ENCODE measurements at places on chromosomes 12 and 14.
A peak's percentile ranks its signal among the peaks of the same experiment; 100 is the strongest.

DNA sequence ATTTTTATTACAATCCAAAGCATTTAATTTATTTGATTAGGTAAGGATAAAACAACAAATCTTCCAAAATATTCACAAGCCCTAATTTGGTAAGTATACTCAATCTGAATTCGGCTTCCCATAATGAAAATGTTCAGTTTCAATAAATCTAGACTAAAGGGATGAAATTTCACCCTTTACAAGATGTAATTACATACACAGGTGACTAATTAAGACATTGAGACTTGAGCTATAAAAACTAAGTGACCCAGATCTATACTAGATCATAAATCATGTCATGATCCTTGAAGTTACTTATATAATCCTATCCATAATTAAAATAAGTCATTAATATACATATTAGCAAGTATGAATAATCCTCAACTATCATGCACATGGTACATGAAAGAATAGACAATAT, 36.6 kb downstream of the LRP6 start:
- DNase-seq = no peak

- no peak for DNase-seq
Measured at GRCh38 chr12:41992022-41992421, 152.7 kb downstream of the GXYLT1 start.

DNA sequence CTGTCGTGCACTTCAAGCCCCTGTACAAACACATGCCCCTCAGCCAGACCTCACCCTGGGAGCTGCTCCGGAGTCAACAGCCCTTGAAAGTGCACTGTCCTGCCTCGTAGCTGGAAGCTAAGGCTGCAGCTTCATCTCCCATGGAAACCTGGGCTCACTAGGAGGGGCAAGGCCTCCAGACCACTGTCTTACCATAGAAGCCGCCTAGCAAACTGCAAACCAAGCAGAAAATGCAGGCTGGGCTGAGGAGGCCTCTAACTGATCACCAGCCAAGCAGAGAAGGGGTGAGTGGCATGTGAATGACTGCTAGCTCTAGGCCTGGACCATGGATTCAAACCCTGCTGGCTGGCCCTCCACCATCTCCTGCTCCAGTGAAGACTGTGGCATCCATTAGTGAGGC, 340.2 kb downstream of the CACNA1C start:
- DNase-seq = no peak

DNA sequence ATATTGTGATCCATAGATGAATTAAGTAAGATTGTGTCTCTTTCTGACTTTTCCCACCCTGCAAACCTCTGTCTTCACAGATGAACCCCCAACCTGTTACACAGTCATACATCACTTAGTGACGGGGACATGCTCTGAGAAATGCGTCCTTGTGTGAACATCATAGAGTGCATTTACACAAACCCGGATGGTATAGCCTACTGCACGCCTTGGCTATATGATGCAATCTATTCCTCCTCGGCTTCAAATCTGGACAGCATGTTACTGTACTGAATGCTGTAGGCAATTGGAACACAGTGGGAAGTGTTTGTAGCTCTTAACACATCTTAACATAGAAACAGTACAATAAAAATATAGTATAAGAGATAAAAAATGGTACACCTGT, 7.4 kb upstream of the TESPA1 start:
- DNase-seq = no peak

GRCh38 chr12:31476437-31476836, 114.5 kb downstream of the DENND5B start:
- no peak for DNase-seq

GRCh38 chr12:112409064-112409905, at the start of gene RPL6:
Gene RPL6 (minus strand): TSS chr12:112409605. CDS start chr12:112408656, 949 bp downstream.
- peak; percentile 85 for DNase-seq

DNA sequence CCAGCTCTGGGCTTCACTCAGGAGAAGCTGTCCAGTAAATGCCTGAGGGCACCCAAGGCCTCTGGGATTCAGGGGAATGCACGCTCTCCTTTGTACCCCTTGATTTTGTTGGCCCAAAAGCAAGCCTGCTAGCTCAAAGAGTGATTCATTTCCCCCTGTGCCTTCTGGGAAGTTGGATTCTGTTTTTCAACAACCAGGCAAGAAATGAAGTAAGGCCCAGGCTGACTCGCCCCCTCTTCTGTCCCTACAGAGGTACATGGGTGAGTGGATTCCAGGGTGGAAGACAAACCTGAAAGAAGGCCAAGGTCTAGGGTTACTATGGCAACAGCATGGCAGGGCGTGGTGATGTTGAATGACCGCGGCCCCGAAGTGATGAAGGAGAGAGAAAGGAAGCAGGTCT, 9.3 kb upstream of the SERPINA5 start:
- DNase-seq = no peak

GRCh38 chr12:57196439-57196838, 20.2 kb upstream of the NXPH4 start:
- no peak for DNase-seq

DNA sequence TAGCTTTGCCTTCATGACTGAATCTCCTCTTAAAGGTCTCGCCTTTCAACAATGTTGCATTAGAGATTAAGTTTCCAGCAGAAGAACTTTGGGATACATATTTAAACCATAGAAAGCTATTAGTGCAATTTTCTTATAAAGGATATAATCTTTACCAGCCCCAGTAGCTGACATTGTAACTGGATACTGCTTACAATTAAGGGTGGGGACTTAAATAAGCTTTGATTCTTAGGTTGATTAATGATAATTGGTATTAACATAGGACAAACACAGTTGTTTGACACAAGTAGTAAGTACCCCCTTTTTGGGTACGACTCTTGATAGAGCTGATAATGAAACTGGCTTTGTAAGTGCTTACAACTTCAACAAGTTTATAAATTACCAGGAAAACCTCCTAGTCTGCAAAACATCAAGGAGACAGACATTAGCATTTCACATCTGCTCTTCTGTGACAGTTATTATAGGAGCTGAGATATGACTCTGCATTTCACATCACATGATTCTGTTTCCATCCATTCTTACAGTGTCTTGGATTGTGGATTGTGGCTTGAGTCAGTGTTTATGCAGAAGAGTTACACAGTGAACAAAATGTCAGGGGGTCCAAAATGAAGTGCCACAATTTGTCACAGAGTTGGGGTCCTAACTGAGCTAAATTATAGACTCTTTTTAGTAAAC, 249.1 kb upstream of the E2F7 start:
- DNase-seq = no peak

GRCh38 chr12:130803702-130804101, 35.3 kb downstream of the STX2 start:
- DNase-seq = no peak

GRCh38 chr12:92489781-92490180, 213.0 kb upstream of the PLEKHG7 start:
- DNase-seq = no peak

- DNase-seq = no peak
Measured at GRCh38 chr12:92765871-92766270, 63.1 kb downstream of the PLEKHG7 start.

DNA sequence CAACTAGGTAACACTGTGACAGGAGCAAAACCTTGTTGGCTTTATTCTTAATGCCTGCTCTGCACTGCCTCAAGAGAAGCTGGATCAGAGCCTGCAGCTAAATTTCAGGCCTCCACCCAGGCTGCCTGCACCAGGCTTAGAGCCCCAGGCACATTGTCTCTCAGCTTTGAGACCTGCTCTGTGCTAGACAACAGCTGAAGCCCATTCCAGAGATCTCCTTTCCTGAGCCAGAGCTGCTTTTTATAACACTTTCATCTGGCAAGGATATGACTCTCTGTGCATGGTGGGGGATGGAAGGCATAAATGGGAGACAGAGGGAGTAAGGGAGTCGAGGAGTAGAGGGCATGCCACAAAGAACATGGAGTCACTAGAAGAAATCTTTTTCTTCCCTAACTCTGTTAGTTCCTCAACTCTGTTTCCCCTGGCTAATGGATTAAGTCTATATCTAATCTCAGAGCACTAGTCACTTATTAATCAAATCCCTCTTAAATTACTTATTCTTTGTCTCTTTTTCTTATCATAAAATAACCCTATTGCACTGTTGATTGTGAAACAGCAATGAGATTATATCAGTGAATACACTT, 27.1 kb upstream of the LUM start:
- DNase-seq = no peak

DNA sequence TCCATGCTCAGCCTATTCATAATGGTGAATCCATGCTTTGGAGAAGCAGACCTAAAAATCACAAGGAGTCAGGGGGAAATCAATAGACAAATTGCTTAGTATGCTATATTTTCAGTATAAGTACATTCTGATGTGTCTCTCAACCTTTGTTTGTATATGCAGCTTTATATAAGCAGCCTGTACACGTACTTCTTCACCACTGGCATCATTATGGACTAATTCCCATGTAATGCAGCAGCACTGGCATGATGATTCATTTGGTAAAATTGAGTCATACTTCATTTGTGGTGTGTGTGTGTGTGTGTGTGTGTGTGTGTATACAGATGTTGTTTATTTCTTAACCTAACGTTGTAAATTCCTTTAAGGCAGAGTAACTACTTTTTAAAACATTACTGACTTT, 10.9 kb downstream of the DCP1B start:
- DNase-seq = no peak

DNA sequence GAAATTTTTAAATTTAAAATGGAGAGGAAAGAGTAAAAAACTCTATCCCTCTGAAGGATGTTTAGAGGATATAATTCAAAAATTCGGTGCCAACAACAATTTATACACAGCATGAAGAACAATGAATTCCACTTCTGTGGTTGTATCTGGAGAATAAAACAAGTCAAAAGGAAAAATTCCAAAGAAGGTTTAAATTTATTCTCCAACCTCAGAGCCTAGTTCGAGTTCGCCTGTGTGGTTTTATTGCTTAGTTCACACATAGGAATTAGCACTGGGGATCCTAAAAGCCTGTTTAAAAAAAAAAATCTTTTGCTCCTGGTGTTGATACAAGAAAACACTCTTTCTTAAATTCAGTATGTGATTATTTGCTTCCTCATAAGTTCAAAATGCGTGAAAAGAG, 79.2 kb downstream of the LLPH start:
- no peak for DNase-seq

- no peak for DNase-seq
Measured at GRCh38 chr12:104701756-104702155, 245.0 kb downstream of the CHST11 start.

- no peak for DNase-seq
Measured at GRCh38 chr12:11885261-11886038, 185.3 kb upstream of the BCL2L14 start.

DNA sequence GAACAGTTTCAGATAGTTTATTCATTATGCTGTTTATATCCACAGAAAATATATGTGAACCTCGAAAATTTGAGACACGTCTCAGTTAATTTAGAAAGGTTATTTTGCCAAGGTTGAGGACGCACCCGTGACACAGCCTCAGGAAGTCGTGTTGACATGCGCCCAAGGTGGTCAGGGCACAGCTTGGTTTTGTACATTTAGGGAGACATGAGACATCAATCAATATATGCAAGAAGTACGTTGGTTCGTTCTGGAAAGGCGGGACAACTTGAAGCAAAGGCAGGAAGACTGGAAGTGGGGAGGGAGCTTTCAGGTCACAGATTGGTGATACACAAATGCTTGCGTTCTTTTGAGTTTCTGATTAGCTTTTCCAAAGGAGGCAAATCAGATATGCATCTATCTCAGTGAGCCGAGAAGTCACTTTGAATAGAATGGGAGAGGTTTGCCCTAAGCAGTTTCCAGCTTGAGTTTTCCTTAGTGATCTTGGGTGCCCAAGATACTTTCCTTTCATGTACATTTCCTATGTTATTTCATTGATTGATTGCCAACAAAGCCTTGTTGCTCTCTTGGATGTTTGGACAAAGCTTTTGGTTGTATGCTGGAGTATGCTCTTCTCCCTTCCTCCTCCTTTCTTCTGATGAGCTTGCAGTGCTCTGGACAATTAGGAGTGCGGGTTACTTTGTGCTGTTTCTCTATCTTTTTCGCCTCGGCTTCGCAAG, 3.2 kb downstream of the SNAPC1 start:
- DNase-seq = no peak

GRCh38 chr14:32509632-32510187, 180.6 kb downstream of the AKAP6 start:
- DNase-seq = no peak

GRCh38 chr12:119989361-119989730, 310 bp downstream of the BICDL1 start:
- no peak for DNase-seq

GRCh38 chr14:61254808-61255526, 26.2 kb downstream of the TMEM30B start:
- DNase-seq = no peak

GRCh38 chr14:95211721-95212504, 54.6 kb upstream of the DICER1 start:
- no peak for DNase-seq

- DNase-seq = no peak
Measured at GRCh38 chr12:94305130-94305957, 154.3 kb downstream of the CEP83 start.

GRCh38 chr14:67666750-67667449, 7.5 kb downstream of the VTI1B start:
- peak; percentile 58 for DNase-seq

- no peak for DNase-seq
Measured at GRCh38 chr12:106297681-106298080, 4.9 kb upstream of the TCP11L2 start.

GRCh38 chr14:68865542-68865941, 72.7 kb upstream of the ZFP36L1 start:
- no peak for DNase-seq

DNA sequence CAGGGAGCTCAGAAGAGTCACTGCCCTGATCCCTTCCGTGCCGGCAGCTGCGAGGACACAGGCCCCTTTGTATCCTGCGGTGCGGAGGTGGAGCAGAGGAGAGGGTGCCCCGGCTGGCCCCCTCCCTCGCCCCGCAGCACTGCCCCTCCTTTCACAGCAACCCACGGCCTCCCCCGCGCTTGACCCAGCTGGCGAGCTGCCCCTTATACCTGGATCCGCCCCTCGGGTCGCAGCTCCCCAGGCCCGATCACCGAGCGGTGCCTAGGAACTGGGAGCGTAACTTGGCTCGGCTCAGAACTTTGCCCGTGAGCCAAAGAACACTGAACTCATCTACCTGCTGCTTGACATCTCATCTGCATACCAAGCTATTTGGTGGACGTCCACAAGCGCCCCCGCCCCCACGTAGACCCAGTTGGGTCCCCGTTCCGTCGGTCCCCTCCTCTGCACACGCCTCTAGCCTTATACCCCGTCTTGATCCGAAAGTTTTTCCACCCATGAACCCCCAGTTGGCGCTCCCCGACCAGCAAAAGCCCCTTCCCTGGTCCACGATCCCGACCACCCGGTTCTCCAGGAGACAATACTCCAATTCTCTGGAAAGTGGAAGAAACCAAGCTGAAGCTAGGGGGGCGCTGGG, 697 bp upstream of the DNAJC14 start:
- peak; percentile 70 for DNase-seq

DNA sequence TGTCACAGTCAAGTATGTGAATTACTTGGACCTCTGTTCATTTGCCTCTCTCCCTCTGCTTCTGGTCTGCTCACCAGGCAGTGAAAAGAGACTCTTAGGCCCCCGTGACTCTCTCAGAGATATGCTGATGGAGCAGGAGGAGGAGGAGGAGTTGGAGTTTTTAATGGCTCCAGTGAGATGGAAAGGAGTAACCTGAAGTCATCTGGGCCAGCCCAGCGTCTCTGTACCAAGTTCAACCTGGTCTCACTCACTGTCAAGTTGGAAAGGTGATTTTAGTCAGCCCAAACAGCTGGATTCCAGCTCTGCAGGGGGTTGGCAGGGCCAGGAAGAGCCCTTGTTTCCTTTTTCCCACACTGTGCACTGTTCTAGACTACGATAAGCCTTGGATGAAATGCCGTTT, 48.6 kb downstream of the SH2B3 start:
- no peak for DNase-seq

Measured in D341Med (cell line).